Renal pelvis (tissue), 12 donors: ENCODE measurements at places on chromosomes 13 and 19. TPM values are rescaled to one million over a fixed set of nuclear protein-coding genes. Genes with fewer than 3 reads are reported as not detected.

DNA sequence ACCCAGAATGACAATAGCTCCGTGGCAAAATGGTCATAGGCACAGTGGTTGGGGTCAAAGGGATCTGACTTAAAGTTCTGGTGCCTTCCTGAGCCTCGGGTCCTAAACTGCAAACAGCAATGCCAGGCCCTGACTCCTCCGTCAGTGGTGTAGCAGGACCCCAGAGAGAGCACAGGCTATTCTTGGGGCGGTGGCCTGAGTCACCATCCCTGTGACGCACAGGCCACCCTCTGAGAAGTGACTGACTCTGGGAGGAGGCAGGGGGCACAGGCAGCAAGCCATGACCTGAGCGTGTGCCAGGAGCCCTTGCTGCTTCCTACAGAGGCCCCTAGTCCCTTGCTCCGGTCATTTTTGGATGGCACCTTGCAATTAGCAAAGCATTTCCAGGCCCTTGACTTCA, 18.7 kb downstream of the PLVAP start:
- DNase-seq = no peak

GRCh38 chr13:111911754-111912452, 155.0 kb upstream of the SOX1 start:
- no peak for DNase-seq

- DNase-seq = no peak
Observed at GRCh38 chr13:107734891-107735625, 480.3 kb downstream of the LIG4 start.

- no peak for DNase-seq
Observed at GRCh38 chr19:45094137-45094536, 1.2 kb downstream of the PPP1R37 start.

GRCh38 chr13:66343224-66343828, 886.8 kb downstream of the PCDH9 start:
- DNase-seq = no peak

NLRP11 gene
- polyA plus RNA-seq = 0.23 TPM

CEACAM20 gene
- not detected for polyA plus RNA-seq

SELENOV gene
- polyA plus RNA-seq = 12.6 TPM

PSG1 gene
- 0.07 TPM for polyA plus RNA-seq

- DNase-seq = no peak
Observed at GRCh38 chr13:45951724-45952123, 100.2 kb upstream of the SIAH3 start.

NBEA gene
- polyA plus RNA-seq = 15.3 TPM

C1QTNF9B gene
- polyA plus RNA-seq = 0.95 TPM

DNA sequence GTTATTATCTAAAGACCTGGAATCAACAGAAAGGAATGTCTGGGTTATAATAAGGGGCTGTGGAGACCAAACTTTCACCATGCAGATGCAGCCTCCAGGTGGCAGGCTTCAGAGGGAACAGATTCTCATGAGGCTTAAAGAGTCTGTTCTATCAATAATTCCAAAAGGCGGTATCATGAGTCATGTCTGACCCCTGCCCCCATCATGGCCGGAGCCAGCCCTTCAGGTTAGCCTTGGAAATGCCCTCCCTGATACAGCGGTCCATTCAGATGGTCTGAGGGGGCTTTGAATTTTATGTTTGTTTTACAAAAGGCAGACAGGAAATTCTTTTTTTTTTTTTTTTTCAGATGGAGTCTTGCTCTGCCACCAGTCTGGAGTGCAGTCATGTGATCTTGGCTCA, 21.7 kb upstream of the LAMP1 start:
- peak; percentile 38 for DNase-seq

- no peak for DNase-seq
Observed at GRCh38 chr19:52691737-52692136, 43.1 kb downstream of the ZNF611 start.

LRG1 gene
- polyA plus RNA-seq = 0.83 TPM

- no peak for DNase-seq
Observed at GRCh38 chr19:5782945-5783919, 1.3 kb downstream of the PRR22 start.

URAD gene
- polyA plus RNA-seq = not detected

DACH1 gene
- polyA plus RNA-seq = 105 TPM
